ENCODE measurements at places on chromosomes 5 and 9.

DNA sequence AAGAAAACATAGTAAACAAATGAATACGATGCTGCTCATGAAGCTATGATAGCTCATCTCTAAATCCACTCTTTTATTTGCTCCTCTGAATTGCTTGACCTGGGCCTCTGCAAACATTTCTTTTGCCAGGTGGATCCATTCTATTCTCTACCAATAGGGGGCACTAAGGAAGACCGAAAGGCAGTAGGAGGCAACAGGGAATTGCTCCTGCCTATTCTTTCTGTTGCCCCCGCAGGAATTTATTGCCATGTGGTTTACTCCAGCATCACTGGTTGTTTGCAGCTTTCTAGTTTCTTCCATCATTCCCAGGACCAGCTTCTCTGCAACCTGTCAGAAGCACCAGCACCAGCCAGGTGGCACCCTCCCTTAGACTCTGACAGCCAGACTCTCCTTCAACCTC lies 5.3 kb downstream of the GAPT start:
- DNase-seq = no peak

DNA sequence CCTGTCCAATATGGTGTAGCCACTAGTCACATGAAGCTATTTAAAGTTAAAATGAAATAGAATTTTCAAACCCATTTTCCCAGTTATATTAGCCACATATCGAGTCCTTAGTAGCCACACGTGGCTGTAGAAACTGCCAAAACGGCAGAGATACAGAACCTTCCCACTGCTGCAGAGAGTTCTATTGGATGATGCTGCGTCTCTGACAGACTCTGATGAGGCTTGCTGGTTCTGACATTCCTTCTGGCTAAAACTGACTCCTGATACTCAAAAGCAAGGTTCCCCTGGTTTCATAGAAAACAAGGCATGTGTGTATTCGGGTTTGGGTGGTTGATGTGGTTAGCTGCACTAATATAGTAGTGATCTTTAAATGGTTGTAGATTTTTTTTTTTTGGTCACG lies 91.5 kb downstream of the TLE4 start:
- no peak for DNase-seq

GRCh38 chr9:90580576-90580975 lies 62.0 kb downstream of the DIRAS2 start:
- DNase-seq = no peak

DNA sequence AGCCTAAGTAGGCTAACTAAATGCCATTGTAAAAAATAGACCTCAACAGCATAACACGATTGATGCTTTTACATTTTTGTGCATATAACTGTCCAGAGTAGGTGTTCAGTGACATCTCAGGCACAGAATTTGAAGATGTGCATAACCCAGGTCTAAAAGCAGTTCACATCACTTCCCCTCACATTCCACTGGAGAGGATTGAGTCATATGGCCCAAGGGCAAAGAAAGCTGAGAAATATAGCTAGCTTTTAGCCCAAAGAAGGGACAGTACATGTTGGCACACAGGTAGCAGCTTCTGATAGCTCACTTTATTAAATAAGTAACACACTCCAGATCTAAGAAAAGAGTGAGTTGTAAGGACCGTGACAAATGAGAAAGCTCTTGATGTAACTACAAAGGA lies 2259.5 kb upstream of the WWC1 start:
- DNase-seq = no peak

DNA sequence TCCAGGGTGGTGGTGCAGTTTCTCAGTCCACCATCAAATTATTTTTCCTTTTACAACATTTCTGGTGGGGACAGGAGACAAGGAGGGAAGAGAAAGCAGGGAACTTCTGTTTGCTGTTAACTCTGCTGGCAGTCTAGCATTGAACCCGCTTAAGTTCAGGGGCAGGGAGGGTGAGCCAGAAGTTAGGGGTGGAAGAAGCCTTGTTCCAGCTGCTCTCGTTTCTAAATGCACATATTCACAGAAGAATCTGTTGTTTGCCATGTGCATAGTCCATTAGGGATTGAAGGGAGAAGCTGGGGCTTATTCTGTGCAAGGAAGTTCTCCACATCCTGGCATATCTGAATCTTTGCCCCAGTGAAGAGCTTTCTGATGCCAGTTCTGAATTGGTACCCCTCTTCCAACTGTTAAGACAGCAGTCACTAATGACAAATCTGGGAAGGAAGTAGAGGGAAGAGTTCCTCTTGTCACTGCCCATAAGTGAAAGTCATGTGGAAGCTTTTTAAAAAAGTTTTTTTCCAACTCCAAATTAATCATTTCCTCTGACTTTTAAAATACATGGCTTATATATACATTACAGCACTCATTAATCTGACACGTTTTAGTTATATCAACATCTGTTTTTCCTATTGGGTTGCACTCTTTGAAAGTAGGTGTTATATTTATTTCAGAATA lies 32.6 kb upstream of the ACOT12 start:
- DNase-seq = no peak

DNA sequence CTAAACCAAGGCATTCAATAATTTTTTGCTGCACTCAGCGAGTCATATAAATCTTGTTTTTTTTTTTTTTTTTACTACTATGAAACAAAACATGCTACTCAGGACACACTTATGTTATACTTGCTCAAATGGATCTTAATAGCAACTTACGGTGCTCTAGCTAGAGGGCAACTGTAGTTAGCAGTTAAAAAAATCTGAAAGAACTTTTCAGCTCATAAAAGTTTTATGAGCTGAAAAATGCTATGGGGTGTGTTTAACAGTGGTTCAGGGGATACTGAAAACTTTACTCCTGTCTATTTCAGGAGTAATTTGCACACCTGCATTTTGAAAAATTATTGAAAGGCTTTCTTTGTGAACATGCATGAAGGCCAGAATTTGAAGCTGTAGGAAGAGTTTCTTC lies 53.4 kb downstream of the VCAN start:
- no peak for DNase-seq

All from fibroblast of skin of scalp (primary cell).